ENCODE measurements at places on chromosomes 1 and 21. TPM values are rescaled to one million over a fixed set of nuclear protein-coding genes. Genes with fewer than 3 reads are reported as not detected.

Gene MX2
- total RNA-seq, result 125 TPM

DNA sequence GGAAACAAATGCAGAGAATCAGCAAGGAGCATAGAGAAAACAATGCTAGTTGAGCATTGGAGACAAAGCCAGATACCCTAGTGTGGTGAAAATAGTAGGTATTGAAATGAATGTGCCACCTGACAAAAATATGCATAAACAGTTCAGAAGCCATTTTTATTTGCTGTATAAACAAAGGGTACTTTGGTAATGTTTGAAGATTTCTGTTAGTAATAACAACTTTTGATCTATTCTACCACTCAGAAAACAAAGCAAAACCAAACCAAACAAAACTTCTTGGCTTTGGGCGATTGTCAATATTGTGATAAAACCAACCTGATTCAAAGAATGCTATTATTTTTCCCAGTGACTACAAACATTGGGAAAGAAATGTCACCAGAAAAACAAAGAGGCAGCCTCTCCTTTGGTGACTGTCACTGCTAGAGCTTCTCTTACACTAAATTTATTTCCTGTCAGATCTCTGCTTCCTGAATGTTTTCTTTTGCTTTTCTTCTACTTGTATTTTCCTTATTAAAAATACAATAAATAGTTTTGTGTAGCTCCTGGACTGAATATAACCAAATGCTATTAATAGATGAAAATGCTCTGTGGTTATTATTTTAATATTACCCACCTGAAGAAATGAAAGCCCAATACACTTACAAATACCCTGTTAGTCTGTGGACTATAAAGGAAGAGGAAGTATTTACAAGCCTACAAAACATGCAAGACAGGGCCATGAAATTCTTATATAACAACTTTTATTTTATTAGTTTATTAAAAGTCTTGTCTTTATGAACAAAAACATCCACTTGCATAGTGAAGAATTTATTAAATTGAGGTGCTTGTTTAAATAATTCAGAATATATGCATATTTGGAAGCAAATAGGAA is 5.7 kb downstream of the ATP6V1G3 start:
- no peak for DNase-seq

DNA sequence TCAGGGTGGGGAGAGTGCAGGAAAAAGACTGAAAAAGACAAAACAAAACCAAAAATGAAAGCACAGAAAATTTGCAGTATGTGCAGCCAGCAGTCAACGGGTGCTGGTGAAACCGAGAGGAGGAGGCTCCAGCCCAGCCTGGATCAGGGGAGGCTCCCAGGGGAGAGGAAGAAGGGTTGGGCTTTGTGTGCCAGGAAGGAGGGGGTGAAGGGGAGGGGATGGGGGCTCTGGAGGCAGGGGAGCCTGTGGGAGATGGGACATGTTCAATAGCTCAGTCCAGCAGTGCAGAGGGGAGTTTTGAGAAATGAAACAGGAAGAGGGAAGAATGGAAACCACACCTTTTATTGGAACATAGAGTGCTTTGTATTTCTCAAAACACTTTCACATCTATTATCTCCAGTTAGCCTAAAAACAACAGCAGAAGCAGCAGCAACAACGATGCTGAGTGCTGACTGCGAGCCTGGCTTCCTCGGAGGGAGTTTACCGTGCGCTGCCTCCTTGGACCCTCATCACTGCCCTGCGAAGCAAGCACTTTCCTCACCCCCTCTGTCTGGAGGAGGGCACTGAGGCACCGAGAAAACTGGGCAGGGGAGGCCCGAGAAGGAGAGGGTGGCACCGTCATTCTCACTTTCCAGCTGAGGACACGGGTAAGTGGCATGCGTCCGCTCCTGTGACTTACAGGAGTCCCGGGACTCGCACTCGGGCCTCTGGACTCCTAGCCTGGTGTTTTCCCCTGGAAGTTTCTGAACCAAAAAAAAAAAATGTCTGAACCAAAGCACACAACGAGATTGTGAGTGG is 62.9 kb downstream of the MDM4 start:
- no peak for DNase-seq

Gene SLC35F3
- 0.49 TPM for total RNA-seq

DNA sequence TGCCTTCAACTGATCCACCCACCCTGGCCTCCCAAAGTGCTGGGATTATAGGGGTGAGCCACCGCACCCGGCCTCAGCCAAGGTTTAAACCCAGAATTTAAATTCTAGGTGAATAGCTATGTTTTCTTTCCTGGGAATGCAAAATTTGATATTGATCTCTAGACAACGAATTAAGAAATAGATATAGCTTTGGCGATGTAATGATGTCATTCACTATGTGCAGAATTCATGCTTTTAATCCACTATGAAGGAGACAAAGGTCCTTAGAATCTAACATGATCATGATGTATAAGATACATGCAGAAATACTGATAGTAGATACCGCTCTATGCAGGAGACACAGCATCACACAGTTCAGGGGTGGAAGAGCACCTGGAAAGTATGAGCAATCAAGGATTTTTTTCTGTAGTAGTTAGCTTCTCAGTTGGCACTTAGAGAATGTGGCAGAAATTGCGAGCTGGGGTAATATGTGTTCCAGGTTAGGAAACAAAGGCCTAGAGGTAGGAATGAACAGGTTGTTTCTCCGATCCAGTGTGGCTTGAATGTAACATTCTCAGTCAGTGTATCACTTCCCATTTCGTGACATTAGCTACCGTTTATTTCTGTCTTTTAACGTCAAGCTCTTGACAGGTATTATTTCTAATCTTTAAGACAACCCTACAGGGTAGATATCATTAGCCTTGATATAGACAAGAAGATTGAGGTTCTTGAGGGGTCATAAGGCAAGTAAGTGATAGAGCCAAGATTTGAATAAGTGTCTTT is 3.0 kb upstream of the CEP350 start:
- no peak for DNase-seq

Gene GJA9
- not detected for total RNA-seq

GRCh38 chr1:50471967-50472366 is 48.7 kb upstream of the DMRTA2 start:
- no peak for DNase-seq

- no peak for DNase-seq
Measured at GRCh38 chr1:53187401-53187800, 9.2 kb upstream of the CPT2 start.

Gene LCE3E
- total RNA-seq, result not detected

Gene PARS2
- 3.2 TPM for total RNA-seq

GRCh38 chr1:202018468-202019234 is 8.3 kb downstream of the ELF3 start:
- DNase-seq, result no peak

Gene THEMIS2
- 57.9 TPM for total RNA-seq

Gene DENND4B
- 174 TPM for total RNA-seq

DNA sequence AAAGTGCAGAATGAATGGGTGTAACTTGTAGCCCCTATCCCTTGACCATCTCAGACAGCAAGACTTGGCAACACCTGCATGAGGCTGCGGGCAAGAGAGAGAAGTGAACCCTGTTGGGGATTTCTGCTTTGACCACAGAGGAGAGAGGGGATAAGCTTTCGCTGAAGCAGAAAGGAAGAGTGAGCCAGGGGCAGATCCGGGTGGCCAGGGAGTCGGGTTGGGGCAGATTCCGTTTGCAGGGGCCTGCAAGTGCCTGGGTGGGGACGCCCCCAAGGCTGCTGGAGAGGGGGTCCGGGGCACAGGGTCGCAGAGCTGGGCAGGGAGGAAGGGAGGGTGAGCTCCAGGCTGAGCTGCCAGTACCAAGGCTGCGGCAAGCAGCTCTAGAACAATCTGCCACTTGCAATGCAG is 25.3 kb upstream of the PIK3CD start:
- DNase-seq, result no peak

DNA sequence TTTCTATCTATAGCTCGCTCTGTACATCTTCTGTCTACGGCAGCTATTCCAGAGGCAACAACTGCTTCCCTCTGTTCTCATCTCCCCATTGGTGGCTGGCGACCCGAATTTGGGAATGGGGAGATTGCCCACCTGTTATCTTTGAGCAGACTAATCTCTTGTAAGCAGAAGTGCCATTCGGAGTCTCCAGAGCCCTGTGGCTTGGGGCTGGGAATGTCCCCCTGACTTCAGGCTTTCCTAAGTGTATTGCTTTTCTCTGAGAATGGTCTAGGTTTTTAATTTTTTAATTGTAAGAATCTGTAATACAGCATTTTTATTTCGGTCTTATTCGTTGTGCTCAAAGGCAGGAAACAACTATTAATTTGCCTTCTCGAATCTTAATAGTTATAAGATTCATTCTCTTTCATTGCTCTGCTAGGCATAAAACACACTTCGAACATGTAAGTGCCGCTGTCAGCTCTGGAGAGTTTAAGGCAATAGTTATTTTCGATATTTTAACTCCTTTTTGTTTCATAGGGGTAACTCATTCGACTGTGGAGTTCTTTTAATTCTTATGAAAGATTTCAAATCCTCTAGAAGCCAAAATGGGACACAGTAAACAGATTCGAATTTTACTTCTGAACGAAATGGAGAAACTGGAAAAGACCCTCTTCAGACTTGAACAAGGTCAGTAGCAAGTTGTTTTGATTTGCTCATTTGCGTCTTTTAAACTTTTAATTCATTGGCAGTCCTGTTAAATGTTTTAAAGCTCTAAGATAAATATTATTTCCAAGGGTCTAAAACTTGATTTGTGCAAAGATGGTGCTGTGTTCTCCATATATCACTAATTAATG is 514 bp downstream of the AGL start:
- DNase-seq, result no peak

DNA sequence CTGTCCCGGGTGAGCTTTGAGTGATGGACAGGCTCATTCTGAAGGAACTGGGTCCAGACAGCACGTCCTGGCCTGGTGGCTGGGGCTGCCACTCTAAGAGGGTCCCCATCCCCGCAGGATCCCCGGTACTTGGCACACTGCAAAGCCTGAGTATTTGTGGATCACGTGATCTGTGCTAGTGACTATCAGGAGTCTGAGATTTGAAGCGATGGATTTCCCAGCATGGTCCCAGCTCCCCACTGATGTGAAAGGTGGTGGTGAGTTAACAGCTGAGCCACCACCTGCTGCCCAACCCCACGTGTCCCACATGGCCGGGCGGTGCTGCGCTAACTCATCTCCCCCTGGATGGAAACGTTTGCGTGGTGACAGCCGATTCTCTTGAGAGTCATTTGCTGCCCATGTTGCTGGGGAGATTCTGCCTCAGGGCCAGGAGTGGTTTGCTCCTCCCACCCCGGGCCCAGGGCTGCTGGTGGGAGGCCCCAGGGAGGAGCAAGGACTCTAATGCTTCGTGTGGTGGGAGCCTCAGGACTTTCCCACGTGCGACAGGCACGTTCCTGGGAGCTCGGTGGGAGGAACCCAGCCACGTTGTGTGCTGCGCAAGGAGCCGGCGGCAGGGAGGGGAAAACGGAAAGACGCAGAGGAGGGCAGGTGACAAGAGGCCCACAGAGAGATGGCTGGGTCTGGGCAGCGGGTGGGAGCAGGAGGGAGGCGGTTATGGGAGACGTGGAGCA is 15.1 kb downstream of the FAAP20 start:
- DNase-seq, result no peak

Gene NES
- not detected for total RNA-seq

GRCh38 chr1:12607263-12607662 is 10.7 kb downstream of the DHRS3 start:
- no peak for DNase-seq

GRCh38 chr1:10785728-10786638 is 10.5 kb downstream of the CASZ1 start:
- no peak for DNase-seq

Gene AGT
- total RNA-seq, result not detected

Gene FCRL5
- 1.2 TPM for total RNA-seq

GRCh38 chr1:221878134-221878533 is 136.2 kb upstream of the DUSP10 start:
- no peak for DNase-seq

- DNase-seq, result no peak
Measured at GRCh38 chr1:67584938-67585337, 100.1 kb upstream of the GADD45A start.

Gene WLS
- not detected for total RNA-seq

Gene VPS13D
- total RNA-seq, result 63.0 TPM

GRCh38 chr21:36851121-36851520 is 115.3 kb downstream of the HLCS start:
- DNase-seq, result no peak

- DNase-seq, result no peak
Measured at GRCh38 chr1:162446946-162447345, 35.0 kb upstream of the SH2D1B start.

Gene ERICH3
- not detected for total RNA-seq

DNA sequence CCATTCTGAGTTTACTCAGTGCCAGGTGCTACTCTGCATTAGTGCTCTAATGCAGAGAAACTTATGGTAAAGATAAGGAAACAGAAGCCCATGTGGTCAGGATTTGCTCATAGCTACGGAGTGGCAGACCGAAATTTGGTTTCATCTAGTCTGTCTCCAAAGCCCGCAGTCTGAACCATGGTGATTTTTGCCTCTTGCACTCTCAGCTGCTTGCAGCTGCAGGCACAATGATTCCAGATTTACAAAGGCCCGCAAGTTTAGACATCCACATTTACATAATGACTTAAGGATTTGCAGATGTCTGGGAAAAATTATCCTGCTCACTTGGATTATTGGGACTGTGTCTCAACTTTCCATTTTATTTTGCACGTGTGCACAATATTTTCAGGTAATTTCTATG is 161.3 kb upstream of the KCNJ6 start:
- no peak for DNase-seq

GRCh38 chr1:51840182-51840581 is 38.3 kb downstream of the NRDC start:
- DNase-seq, result no peak

Gene ZNF593OS
- total RNA-seq, result not detected

DNA sequence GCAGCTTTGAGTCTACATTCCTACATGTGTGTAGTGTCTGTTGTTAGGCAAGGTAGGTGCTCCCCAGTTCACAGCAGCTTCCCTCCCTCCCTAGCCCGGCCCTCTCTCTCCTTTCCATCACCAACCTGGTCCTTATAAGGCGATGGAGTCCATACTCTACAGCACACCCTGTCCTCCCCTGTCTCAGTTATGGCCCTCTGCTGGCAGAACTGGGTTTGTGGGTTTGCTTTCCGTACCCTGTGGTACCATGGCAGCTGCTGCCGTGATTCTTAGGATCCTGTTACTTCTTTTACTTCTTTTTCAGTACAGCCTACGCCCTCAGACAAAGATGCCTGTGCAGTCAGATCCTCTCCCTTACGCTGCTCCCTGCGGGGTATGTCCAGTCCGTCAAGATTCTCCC is 31.7 kb downstream of the AK5 start:
- peak; percentile 29 for DNase-seq

DNA sequence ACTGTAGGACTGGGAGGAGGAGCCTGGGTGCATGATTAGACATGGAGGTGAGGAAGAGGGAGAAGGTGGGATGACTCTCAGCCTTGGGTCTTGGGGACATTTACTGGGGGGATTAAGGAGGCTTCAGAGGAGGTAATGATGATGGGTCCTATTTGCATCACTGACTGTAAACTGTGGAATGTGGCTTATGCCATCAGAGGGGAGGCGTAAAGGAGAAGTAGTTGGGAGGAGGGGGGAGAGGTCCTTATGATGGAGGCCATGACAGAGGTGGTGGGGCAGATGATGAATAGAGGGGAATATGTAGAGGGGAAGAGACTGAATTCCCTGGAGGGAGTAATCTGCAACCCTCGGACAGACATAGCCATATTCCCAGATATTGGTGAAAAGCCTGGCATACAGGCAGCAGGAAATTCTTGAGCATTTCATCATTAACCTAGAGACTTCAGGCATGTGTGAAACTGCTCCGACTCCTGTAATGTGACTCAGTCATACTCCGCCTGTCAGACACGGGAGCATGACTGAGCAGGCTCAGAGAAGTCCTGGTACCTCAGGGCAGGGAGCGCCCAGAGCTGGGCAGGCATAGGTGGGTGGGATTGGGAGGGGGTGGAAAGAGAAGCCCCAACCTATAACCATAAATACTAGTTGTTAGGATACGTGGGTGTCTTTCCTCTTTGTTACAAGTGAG is 8.0 kb upstream of the LCE5A start:
- DNase-seq, result no peak
